ENCODE measurements at places on chromosomes 6 and 20. TPM values are rescaled to one million over a fixed set of nuclear protein-coding genes. Genes with fewer than 3 reads are reported as not detected.

DNA sequence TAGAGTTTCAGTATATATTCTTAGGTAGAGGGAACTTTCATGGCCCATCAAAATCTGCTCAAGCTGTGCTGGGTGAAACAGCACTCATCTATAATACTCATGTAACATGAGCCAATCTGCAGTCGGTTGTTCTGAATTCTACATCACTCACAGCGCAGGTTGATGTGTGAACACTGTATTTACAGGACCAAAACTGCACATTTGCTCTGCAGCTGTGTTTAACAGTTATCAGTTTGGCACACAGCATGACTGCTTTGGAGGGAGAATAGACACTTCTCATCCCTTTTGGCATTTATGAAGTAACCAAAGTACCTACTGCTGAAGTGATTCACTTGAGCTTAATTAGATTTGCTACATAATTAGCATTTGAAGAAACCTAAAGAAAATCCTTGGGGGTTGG is 225.1 kb downstream of the BCKDHB start:
- no peaks in the 10 kb centered on the region for H3K4me1 ChIP-seq
- no peaks in the 10 kb centered on the region for H3K36me3 ChIP-seq
- no peak for DNase-seq
- H3K27me3 ChIP-seq: no peaks in the 10 kb centered on the region

GRCh38 chr6:19838442-19839236 is 1.5 kb downstream of the ID4 start:
- peaks cover 16% of the 10 kb centered on the region for H3K4me1 ChIP-seq
- H3K36me3 ChIP-seq: peaks cover 25% of the 10 kb centered on the region
- peak; percentile 93 for DNase-seq
- peak overlapping the region; percentile 91 for H3K4me3 ChIP-seq
- H3K27me3 ChIP-seq: no peaks in the 10 kb centered on the region
- peak overlapping the region; percentile 97 for H3K27ac ChIP-seq

GRCh38 chr20:12847872-12848271 is 160.9 kb upstream of the SPTLC3 start:
- H3K4me3 ChIP-seq: no peak overlapping the region
- no peak for DNase-seq
- no peaks in the 10 kb centered on the region for H3K36me3 ChIP-seq
- H3K27ac ChIP-seq: no peak overlapping the region

DNA sequence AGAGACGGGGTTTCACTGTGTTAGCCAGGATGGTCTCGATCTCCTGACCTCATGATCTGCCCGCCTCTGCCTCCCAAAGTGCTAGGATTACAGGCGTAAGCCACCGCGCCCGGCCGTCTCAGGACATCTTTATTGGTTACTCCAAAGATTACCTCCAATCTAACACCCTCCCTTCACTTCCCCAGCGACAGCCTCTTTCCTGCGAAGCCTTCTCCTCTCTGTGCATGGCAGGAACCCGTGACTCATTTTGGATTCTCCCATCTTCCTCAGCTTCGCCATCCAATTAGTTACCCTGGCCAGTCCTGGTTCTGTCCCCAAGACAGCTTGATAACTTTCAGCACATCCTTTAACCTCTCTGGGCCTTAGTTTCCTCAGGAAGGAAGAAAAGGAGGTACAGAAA is 51.3 kb upstream of the TOX2 start:
- no peaks in the 10 kb centered on the region for H3K27me3 ChIP-seq
- no peak for DNase-seq
- H3K4me3 ChIP-seq: no peak overlapping the region
- H3K36me3 ChIP-seq: no peaks in the 10 kb centered on the region

DNA sequence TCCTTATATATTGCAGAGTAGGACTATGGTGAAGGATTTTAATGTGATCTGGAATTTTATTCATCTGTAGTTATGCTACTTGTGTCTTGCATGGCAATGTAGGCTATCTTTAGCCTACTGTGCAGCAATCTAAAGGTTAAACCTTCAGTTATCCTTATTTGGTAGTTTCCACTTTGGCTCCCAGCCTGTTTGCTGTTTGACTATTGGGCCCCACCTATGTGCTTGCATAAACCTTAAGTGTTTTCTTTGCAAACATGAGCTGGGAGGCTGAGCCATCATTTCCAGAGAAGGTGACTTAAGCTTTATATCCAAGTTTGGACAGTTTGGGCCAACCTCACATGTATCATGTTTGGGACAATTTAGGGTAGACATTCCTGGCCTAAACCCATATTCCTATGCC is 537.5 kb downstream of the BTBD3 start:
- H3K36me3 ChIP-seq: no peaks in the 10 kb centered on the region
- no peaks in the 10 kb centered on the region for H3K27me3 ChIP-seq
- no peak for DNase-seq
- H3K4me1 ChIP-seq: no peaks in the 10 kb centered on the region

DNA sequence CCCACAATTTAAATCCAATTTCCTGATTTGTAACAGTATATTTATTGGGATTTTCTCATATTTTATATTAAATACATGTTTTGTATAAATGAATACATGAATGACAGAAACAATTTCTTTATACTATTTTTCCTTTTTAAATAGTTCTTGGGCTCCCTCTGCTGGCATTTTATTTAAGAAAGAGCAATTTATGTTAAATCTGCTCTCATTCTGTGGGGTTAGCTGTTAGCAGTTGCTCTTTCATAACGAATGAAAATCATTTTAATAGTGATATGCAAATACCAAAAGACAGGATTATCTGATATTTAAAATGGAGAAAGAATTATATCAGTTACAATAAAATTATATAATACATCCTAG is 118.3 kb downstream of the RALGAPA2 start:
- no peak overlapping the region for H3K27ac ChIP-seq
- no peak overlapping the region for H3K4me3 ChIP-seq
- H3K4me1 ChIP-seq: no peaks in the 10 kb centered on the region
- H3K27me3 ChIP-seq: no peaks in the 10 kb centered on the region
- no peak for DNase-seq

Gene GLP1R
- 0.45 TPM for total RNA-seq

Gene TFAP2C
- 4.6 TPM for total RNA-seq

Gene SPATA25
- total RNA-seq: 5.0 TPM

DNA sequence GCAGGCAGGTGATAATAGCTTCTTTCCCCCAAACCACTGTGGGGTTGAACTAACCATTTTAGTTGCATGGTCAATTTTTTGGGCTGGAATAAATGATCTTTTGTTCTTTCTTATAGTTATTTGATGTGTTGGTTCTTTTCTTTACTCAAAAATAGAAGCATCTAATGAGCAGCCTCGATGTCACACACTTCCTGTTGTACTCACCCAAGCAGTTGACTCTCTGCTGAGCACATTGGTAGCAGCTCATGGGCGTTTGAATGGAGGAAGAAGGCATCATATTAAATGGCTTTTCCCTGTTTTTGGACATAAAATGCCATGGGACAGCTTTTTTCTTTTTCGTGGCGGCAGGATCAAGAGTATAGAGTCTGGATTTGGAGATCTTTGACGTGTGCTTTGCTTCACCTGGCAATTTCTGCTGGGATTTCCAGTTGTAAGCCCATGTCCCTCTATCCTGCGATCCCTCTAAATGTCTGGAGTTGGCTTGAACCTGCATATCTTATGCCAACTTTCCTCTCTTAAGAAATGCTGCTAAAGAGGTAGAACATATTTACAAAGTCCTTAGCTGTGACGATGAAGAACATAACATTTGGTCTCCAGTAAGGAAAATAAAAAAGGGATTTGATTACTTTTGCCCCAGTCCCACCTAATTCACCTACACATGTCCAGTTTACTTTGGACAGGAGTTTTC is 268.3 kb downstream of the PRL start:
- H3K27me3 ChIP-seq: no peaks in the 10 kb centered on the region
- no peak overlapping the region for H3K4me3 ChIP-seq
- no peak for DNase-seq
- no peaks in the 10 kb centered on the region for H3K36me3 ChIP-seq
- peaks cover 8% of the 10 kb centered on the region for H3K4me1 ChIP-seq

GRCh38 chr6:57217270-57217669 is 4.8 kb downstream of the RAB23 start:
- no peak overlapping the region for H3K27ac ChIP-seq
- no peak for DNase-seq
- no peak overlapping the region for H3K4me3 ChIP-seq
- H3K4me1 ChIP-seq: peaks cover 4% of the 10 kb centered on the region
- H3K27me3 ChIP-seq: no peaks in the 10 kb centered on the region

Gene CRYBG1
- 10.6 TPM for total RNA-seq

- H3K36me3 ChIP-seq: no peaks in the 10 kb centered on the region
- no peaks in the 10 kb centered on the region for H3K4me1 ChIP-seq
- no peak overlapping the region for H3K27ac ChIP-seq
- no peak for DNase-seq
Measured at GRCh38 chr20:10014431-10014830, 20.4 kb upstream of the ANKEF1 start.

Gene CD164
- total RNA-seq: 415 TPM

Gene MMP24
- total RNA-seq: 0.89 TPM

DNA sequence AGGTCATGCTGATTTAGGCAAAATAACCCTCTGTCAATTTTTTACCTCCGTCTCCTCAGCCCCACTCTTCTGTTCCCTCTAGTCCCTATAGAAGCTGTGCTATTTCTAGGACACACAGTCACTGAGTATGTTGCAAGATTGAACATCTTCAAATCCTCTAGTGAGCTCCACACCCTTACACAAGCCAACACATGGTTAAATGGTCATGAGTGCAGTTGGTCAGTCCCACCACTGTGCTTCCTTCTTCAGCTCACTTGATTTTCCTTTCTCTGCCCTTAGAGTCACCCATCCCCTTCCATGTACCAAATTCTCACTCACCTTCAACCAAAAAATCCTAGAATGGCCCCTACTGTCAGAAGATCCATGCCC is 48.2 kb upstream of the F13A1 start:
- no peaks in the 10 kb centered on the region for H3K36me3 ChIP-seq
- no peak overlapping the region for H3K27ac ChIP-seq
- H3K4me3 ChIP-seq: no peak overlapping the region
- peaks cover 26% of the 10 kb centered on the region for H3K4me1 ChIP-seq
- no peaks in the 10 kb centered on the region for H3K27me3 ChIP-seq

Gene GJA10
- not detected for total RNA-seq

DNA sequence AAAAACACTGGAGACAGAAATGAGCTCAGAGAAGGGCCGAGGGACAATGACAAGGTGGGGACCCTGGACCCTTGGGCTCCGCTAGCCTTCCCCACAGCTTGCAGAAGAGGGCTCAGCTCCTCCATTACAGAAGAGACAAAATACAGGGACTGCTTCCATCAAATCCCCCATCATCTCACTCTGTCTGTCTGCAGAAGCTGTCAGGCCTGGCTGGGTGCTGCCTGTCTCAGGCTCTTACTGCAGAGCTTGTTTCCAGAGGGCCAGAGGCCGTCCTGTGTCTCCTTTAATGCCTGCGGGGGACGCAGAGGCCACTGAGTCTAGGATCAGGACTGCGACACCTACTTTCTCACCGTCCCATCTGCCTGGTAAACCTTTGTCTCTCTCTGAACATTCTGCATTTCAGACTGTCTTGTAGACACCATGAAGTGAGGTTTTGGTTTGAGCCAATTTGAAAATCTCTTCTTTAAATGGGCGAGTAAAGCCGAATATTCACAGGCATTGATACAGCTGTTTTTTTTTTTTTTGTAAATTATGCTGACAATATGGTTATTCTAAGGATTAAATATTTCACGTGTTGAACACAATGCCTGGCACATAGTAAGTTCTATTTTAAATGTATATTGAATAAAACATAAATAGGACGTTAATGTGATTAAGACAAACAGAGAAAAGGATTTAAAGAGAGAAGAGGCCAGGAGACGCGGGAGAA is 28.3 kb downstream of the RNASET2 start:
- H3K4me3 ChIP-seq: no peak overlapping the region
- H3K36me3 ChIP-seq: no peaks in the 10 kb centered on the region
- H3K4me1 ChIP-seq: peaks cover 16% of the 10 kb centered on the region
- no peak for DNase-seq
- no peaks in the 10 kb centered on the region for H3K27me3 ChIP-seq

DNA sequence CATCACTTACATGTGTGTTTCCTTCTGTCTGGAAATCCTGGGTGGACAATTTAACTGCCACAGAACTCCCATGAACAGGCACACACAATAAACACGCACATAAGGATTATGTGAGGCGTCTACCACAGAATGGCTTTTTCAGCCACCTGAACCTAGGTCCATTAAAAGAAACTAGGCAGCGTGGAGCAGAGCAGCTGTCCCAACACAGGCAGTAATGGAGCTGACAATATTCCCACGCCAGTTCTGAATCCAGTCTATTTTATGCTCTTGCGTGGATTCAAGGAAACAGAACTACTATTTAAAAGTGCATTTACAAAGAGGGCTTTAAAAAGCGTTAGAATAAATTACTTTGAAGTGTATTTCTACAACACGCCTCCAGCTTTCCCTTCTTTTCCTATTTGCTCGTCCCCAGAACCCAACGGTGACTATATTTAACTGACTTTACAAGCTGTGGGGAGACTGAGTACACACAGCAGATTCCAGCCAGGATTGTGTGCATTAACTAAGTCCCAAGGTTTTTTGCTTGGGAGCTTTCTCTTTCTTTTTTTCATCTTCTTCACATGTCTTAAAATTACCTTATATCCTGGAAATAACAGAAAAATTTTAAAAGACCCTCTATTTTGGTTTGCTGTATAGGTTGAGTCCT is 95.9 kb downstream of the GMDS start:
- no peaks in the 10 kb centered on the region for H3K4me1 ChIP-seq
- H3K4me3 ChIP-seq: no peak overlapping the region
- H3K36me3 ChIP-seq: no peaks in the 10 kb centered on the region
- H3K27ac ChIP-seq: no peak overlapping the region

DNA sequence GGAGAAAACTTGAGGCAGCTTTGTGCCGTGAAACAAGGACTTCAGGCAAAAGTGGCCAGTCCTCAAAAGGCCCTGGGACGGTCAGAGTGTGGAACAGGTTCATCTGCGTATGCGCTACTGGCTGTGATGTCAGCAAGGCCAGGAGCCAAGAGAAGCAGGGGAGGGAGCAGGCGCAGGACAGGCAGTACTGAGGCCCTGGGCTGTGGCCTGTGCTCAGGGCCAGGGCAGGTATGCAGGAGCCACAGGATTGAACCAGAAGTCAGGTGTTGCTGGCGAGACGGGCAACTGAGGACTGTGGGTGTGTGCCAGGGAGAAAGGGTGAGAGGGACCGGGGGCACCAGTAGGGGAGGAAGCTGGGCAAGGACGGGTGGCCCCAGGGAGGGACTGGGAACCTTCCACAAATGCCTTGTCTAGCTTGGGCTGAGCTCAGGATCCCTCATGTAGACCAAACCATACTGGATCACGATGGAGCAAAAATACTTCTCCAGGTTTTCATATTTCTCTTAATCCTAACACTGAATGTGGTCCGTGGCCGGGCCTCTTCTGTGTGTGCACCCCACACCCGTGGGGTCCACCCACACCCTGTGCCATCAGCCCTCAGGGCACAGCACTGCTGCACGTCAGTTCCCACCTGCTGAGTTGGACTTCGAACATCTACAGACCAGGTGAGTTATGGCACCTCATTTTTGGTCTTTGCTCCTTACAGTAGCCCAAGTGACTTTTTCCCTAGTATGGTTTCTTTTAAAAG is 46.9 kb downstream of the GINS1 start:
- no peaks in the 10 kb centered on the region for H3K4me1 ChIP-seq
- no peak overlapping the region for H3K27ac ChIP-seq
- no peaks in the 10 kb centered on the region for H3K27me3 ChIP-seq
- H3K36me3 ChIP-seq: peaks cover 9% of the 10 kb centered on the region

Data from thyroid gland (tissue), 4 donors.